Central memory CD4-positive, alpha-beta T cell (primary cell): ENCODE measurements at places on chromosomes 6 and 20.

- DNase-seq, result no peak
These were observed 72.6 kb upstream of the THBS2 start for GRCh38 chr6:169326067-169326799.

DNA sequence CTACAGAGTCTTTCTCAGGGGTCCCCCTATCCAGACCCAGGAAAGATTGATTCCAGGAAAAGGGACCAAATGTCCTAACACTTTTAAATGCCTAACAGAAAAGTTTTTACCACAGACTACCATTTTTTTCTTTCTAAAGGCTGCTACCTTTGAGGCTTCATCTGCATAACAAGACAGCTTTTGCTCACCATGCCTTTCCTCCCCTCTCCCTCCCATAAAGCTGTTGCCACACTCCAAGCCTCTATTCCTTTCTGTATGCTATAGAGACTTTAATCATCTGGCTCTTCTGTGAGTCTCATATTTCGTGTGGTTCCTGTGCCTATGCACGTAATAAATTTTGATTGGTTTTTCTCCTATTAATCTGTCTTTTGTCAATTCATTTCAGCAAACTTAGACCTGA, 26.0 kb upstream of the LIN28B start:
- DNase-seq, result no peak

DNA sequence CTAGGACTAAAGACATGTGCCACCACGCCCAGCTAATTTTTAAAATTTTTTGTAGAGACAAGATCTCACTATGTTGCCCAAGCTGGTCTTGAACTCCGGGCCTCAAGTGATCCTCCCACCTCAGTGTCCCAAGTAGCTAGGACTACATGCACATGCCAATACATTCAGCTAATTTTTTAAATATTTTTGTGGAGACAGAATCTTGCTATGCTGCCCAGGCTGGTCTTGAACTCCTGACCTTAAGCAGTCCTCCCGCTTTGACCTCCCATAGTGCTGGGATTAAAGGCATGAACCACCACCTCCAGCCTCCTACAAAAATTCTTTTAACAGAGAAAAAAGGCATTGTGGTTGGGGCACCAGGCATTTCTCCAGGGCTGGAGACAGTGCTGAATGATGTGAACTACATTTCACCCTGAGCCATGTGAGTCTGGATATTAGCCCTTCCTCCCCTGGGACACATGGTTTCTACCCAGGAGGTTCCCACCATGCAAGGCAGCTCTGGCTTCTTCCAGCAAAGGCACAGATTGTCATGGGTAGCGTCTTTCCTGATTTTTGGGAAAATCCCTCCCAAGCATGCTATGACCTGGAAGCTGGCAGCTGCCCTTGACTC, 36.3 kb upstream of the CMTR1 start:
- DNase-seq, result no peak

DNA sequence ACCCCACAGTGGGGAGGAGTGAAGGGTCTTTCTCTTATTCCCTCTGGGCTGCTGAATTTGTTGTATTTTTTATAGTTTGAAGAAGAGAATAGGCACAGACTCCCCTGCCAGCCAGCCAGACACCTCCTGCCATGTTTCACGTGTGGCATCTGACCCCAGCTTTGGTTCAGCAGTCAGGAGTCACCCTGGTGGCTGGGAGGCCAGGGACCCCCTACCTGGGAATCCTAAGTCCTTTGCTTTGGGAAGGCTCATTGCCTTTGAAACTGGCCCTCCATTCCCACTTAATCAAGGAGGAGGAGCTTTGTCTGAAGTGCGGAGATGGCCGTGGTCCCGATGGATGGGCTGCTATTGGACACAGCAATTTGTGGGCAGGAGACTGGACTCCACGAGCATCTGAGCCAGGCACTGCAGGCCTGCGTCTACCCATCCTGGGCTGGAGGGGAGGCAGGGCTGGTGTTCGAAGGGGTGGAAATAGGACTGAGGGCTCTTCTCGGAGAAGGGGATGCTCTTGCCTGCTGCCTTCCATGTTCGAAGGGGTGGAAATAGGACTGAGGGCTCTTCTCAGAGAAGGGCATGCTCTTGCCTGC, 196.1 kb downstream of the DLL1 start:
- DNase-seq, result no peak

- no peak for DNase-seq
These were observed 672.2 kb downstream of the PRKN start for GRCh38 chr6:162055365-162055764.

GRCh38 chr6:14017626-14018475, 93.1 kb downstream of the RNF182 start:
- DNase-seq, result no peak

DNA sequence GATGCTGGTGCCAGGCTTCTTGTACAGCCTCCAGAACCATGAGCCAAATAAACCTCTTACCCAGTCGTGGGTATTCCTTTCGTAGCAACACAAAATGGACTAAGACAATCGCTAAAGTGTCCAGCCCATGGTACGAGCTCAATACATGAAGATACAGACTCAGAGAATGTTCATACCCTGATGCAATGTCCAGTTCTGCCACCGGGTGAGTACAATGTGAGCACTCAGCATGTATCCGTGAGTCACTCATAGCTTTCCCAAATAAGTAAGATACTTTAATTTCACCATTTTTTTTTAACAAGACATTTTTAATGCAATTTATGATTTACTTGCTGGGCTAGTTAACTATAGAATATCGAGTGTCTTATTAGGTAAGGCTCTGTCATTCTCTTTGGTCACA, 26.7 kb upstream of the PDE10A start:
- no peak for DNase-seq

GRCh38 chr6:166610069-166610468, 17.0 kb downstream of the RPS6KA2 start:
- DNase-seq, result no peak

- no peak for DNase-seq
These were observed 69.1 kb downstream of the GRIK2 start for GRCh38 chr6:101462576-101462975.

GRCh38 chr6:88614316-88614877, 349.0 kb downstream of the RNGTT start:
- no peak for DNase-seq

DNA sequence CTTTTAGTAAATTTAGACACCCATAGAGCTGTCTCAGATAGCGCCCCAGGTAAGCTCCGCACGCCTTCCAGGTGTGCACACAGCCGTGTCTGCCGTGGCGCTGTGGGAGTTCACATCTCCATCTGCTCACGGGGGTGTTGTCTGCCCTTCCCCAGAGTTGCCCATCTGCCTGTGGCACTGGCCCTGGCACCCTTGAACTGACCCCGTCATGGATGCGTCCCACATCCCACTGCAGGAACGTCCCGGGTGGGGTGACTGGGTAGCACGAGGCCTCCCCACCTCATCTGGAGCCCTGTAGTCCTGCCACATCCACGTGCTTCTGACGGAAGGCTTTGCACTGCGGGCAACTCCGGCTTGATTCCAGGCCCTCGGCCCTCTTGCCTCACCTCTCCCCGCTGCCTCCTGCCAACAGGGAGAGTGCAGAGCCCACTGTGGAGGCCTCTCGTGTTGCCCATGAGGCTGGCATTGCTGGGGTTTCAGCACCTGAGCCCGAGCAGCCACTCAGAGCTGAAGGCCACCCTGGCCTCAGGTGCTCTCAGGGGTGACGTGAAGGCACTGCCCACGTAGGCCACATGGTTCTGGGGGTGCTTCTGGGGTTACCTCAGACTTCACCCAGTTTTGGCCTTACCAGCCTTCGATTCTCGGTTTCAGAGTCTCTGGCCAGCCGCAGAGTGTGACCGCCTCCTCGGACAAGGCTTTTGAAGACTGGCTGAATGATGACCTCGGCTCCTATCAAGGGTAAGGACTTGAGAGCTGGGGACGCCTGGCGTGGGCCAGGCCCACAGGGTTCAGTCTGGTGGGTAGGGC, 5.1 kb downstream of the ARFGAP1 start:
- DNase-seq, result no peak

- DNase-seq, result no peak
These were observed 19.7 kb upstream of the GTSF1L start for GRCh38 chr20:43746344-43747137.

GRCh38 chr6:44072452-44072958, 54.7 kb downstream of the MRPL14 start:
- DNase-seq, result no peak

- peak; percentile 47 for DNase-seq
These were observed at the start of gene ELOVL4 for GRCh38 chr6:79947191-79948186. Gene ELOVL4 (minus strand): TSS chr6:79947553. CDS start chr6:79947279, 274 bp downstream.

- DNase-seq, result no peak
These were observed 26.6 kb downstream of the NT5E start for GRCh38 chr6:85476532-85476931.

DNA sequence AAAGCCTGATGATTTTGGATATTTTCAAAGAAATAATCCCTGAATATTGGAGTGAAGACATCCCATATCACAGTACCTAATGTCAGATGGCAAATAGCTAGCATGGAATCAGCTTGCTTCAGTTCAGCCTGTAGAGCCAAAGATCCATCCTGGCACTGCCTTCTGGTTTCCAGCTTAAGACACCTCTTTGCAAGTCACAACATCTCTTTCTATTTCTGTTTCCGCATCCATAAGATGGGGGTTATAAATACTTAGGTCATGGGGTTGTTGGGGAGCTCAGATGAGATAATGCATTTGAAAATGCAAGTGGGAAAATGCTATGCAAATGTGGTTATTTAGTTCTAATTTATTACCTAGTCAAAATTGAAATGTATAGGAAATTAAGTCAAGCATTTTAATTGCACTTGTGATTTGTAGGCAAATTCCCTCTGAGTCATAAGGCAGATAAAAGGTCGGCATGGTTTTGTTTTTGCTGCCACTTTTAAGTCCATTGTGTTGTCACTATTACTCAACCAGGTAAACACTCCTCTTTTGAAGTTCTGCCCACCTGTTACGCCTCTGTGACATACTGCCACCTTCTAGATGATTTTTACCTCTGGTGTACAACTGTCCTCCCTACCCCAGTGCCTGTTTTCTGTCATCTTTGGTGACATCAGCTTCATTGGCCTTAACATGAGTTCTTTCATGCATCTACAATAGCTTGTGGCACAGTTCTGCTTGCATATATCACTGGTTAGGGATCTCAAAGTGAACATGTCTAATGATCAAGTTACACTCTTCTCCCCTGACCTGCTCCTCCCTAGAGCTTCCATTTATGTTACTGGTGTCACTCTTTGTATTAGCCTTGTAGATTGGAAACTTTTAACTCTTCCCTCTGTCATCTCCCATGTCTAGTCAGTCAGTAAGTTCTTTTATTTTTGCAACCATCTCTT, 96.6 kb downstream of the CDKAL1 start:
- DNase-seq, result no peak

GRCh38 chr6:78538002-78538401, 329.3 kb upstream of the IRAK1BP1 start:
- no peak for DNase-seq

DNA sequence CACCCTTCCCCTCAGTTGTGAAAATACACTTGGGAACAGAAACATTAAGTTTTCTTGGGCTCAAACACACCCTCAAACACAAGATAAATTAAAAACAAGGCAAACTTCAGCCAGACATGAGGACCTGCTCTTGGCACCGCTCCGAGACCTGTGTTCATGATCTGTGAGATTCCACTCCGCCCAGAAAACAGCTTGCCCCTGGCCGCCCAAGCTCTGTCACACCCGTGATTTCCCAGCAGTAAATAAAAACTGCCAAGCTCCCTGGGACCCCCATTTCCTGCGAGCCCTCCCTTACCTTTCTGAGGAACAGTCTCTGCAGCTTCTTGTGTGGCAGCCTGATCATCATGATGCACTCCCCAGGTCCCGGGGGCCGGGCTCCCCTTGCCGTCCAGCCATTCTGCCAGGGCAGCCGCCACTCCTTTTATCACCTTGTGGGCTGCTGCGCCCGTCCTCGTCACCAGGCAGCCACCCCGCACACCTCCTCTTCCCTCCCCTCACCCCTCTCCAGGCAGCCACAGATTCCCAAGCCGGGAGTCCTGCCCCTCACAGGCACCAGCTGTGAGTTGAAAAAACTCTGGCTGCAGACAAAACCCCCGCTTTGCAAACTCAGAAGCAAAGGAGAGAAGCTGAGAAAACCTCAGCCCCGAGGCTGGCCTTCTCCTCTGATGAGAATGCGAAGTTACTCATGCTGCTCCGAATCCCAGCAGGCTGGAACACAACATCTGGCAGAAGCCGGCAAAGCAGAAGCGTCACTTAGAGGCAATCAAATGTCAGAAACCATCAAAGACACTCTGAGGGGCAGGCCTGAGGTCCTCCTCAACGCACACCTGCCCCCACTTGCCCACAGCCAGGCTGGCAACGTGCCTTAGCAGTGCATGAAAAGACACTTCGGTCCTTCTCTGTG, 130.4 kb upstream of the RPS6KA2 start:
- no peak for DNase-seq

DNA sequence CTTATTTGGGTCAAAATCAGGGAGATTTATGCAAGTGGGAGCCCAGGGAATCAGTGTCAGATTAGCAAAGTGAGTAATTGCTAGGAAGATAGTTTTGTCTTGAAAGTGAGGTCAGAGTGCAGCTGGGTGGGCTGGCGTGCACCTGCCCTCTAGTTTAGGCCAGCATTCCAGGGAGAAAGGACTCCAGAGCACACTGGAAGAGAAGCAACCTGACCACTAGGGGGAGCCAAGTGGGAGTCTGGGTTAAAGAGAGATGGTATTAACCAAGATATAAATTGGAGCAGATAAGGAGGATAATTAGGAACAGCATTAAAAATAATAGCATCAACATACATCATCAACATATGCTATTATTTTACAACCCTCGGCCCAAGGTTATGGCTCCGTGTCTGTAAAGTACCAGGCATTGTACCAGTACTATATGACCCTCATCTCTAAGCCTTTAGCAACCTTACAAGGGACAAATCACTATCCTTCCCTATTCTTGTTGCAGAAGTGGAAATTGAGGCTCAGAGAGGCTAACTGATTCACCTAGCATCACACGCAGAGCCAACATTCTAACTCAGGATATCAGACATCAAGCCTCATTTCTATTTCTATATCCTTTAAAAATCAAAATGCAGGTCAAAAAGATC, 57.8 kb downstream of the SLC2A10 start:
- no peak for DNase-seq

- DNase-seq, result no peak
These were observed 34.4 kb downstream of the NCOA7 start for GRCh38 chr6:125824946-125825771.

- DNase-seq, result no peak
These were observed 62.8 kb downstream of the ZFAND3 start for GRCh38 chr6:37882292-37882691.

DNA sequence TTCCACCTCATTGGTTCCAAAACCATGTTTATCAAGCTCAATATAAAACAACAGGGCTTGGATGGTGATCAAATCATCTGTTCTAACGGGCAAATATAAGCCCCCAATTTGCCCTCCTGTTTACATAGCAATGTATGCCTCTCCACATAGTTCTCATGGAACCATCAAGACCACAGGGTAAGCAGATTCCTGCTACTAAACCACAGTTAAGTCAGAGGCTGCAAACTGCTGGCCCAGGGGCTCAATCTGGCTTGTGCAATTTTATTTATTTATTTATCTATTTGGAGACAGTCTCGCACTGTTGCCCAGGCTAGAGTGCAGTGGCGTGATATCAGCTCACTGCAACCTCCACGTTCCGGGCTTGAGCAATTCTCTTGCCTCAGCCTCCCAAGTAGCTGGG, 18.9 kb upstream of the MTHFD1L start:
- DNase-seq, result no peak

- DNase-seq, result no peak
These were observed 61.1 kb upstream of the SNX9 start for GRCh38 chr6:157761926-157762325.

GRCh38 chr6:137104926-137105325, 60.2 kb upstream of the IL20RA start:
- DNase-seq, result no peak
